ENCODE measurements at places on chromosomes 5 and 9.

DNA sequence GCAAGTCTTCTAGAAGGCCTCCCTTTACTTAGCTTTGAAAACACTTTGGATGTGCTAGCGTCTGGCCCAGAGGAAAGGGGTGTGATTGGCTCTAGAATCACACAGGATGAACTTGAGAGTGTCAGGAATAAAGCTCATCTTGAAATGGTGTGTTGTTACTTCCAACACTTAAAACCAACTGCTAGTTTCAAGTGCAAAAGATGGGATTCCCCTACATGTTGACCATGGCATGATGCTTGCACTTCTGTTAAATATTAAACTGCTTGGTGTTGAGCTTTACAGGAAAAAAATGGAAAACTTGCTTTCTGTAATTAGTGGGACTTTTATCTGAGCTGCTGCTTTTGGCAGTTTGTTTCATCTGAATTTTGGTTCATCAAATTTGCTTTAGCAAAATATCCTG, 261.1 kb downstream of the MED10 start:
- DNase-seq, result no peak

DNA sequence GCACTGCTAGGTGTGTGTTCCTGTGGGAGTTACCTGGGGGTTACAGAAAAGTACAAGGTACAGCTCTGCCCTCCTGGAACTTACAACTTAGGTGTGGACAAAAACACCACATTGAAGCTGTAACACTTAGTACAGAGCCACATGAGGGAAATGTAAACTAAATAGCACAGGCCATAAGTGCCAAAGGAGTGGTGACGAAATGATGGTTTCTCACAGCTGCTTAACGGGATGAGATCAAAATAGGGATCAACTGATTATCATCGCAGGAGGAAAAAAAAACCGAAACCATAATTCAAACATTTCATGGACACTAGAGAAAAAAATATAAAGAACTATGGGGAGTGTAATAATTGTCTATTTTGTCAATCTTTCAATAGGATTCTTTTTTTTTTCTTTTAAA, 5.9 kb downstream of the LIX1 start:
- no peak for DNase-seq

- no peak for DNase-seq
These were observed 132.2 kb upstream of the PTGER4 start for GRCh38 chr5:40547557-40547956.

DNA sequence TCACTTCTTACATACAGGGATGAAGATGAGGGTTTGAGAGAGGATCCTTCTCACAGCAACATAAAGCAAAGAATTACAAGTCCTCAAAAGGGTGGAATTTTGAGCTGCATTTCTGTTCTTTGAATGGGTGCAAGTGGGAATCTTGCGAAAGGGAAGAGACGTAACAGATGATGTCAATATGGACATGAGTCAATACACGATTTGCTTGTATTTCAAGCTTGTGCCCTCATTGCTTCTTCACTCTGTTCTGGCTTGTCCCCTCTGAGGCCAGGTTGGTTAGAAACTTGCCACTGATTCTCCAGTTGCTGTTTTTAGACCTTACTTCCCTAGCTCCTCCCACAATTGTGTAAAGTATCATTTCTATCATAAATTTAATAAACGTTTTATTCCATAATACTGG, 104.8 kb upstream of the CLINT1 start:
- DNase-seq, result no peak

- no peak for DNase-seq
These were observed 77.5 kb upstream of the GNAQ start for GRCh38 chr9:78109075-78109474.

DNA sequence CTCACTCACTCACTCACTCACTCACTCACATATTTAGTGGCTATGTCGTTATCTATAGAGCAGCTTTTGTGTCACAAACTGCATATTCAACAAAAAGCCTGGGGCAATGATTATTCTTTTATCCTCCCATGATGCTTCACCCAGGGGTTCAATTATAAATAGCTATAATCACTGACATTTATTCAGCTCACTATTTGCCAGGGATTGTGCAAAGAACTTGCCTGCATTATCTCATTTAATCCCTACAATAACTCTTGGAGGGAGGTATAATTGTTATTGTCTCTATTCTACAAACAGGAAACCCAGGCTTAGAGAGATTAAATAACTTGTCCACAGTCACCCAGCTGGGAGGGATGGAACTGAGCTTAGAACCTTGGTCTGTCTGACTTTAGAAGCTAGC, 298.0 kb upstream of the MSX2 start:
- no peak for DNase-seq

DNA sequence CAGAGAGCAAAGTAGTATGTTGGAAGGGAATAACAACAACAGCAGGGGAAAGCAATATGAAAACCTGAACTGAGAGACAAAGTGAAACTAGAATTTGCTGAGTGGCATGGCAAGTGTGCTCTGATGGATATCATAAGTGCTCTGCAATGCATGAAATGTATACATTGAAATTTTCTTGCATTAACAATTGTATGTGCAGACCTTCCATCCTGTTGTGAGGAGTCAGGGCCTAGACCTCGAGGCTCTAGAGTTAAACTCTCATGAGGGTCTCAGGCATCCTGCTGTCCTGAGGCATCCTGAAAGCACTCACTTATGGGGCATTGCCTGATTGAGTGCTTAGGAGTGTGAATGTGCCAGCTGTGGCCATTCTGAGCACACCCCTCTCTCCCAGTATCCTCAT, 1.1 kb downstream of the ECM2 start:
- DNase-seq, result peak; percentile 38

GRCh38 chr5:165232509-165233028, 1727.2 kb downstream of the MAT2B start:
- DNase-seq, result no peak

- DNase-seq, result no peak
These were observed 171.0 kb downstream of the COL23A1 start for GRCh38 chr5:178419196-178419595.

GRCh38 chr5:146284016-146284415, 54.6 kb upstream of the POU4F3 start:
- DNase-seq, result no peak

DNA sequence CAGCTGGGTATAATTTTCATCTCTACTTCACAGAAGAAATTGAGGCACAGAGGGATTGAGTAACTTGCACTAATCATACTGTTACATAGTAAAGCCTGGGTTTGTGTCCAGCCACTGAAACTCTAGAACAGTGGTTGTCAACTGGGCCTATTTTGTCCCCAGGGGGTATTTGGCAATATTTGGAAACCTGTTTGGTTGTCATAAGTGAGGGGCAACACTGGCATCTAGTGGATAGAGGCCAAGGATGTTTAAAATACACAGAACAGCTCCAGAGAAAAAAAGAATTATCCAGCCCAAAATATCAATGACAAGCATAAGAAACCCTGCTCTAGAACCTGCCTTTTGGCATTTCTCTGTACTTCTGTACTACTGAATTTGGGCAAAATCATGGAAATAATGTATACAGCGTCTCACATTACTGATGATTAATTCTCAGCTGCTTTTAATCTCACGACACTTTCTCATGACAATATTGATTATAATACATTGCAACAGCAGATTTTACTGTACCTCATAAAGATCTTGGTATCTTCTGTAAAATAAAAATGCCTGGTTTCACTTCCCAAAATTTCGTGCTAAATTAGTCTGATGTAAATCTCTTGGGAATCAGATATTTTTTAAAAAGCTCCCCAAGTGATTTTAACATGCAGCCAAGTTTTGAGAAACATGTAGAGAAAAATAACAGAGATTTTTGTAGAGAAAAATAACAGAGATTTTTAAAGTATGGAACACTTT, 112.7 kb downstream of the RORB start:
- no peak for DNase-seq

GRCh38 chr5:57750282-57750681, 267.7 kb upstream of the ACTBL2 start:
- no peak for DNase-seq

DNA sequence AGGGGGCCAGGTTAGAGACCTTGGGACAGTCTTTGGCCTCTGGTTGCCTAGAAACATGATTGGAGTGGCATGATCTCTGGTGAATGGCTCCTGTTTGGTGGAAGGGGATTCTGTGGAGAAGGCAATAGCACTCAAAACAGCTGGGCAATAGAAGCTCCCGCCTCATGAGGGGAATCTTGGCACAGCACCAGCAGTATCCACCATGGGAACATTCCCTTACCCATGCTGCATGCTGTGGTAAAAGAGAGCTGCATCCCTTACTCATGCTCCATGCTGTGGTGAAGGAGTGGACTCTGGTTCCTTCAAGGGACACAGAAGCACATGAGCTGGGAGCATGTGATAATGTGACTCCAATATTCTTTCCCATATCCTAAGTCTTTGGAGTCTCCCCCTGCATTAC, 160.6 kb downstream of the PJA2 start:
- no peak for DNase-seq
